ENCODE measurements at places on chromosomes 11 and 22.

GRCh38 chr11:107731941-107732688, 20.3 kb upstream of the SLN start:
- no peak overlapping the region for H3K27ac ChIP-seq
- H3K36me3 ChIP-seq, result no peaks in the 10 kb centered on the region
- peaks cover 6% of the 10 kb centered on the region for H3K27me3 ChIP-seq
- no peak for DNase-seq
- H3K4me3 ChIP-seq, result no peak overlapping the region

- H3K4me1 ChIP-seq, result no peaks in the 10 kb centered on the region
- no peak overlapping the region for H3K27ac ChIP-seq
- no peaks in the 10 kb centered on the region for H3K27me3 ChIP-seq
- no peak for DNase-seq
- H3K4me3 ChIP-seq, result no peak overlapping the region
Measured at GRCh38 chr11:42490506-42490905, 821.3 kb upstream of the API5 start.

- no peak overlapping the region for H3K4me3 ChIP-seq
- H3K36me3 ChIP-seq, result peaks cover 7% of the 10 kb centered on the region
- H3K27ac ChIP-seq, result no peak overlapping the region
- H3K4me1 ChIP-seq, result peaks cover 10% of the 10 kb centered on the region
- DNase-seq, result no peak
Measured at GRCh38 chr11:79227308-79227707, 213.5 kb downstream of the TENM4 start.

GRCh38 chr11:110156503-110156902, 63.3 kb downstream of the ZC3H12C start:
- H3K27me3 ChIP-seq, result no peaks in the 10 kb centered on the region
- no peak for DNase-seq
- no peak overlapping the region for H3K27ac ChIP-seq
- peaks cover 9% of the 10 kb centered on the region for H3K4me1 ChIP-seq

DNA sequence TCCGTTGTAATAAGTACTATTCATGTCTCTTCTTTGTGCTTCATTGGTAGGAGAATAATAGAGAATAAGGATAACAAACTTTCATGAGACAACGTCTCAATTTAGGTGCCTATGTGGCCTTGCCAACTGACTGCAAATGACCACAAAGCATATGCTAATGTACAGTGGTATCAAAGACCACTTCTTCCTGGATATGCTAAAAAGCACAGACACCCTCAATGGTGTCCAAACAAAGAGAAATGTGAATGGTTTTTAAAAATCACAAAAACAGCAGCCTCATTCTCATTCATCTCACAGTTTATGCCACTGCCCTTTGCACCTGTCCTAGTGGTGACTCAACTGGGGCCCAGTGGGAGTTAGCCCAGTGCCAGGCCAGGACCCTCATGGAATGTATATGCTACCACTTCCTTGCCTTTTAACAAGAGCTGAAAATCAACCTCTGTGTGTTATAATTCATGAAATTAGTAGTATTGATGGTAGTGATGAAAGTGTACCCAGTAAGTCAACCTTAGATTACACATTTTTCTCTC, 65.2 kb upstream of the MTMR2 start:
- peaks cover 9% of the 10 kb centered on the region for H3K4me1 ChIP-seq
- H3K27ac ChIP-seq, result no peak overlapping the region
- no peaks in the 10 kb centered on the region for H3K27me3 ChIP-seq
- H3K36me3 ChIP-seq, result peaks cover 13% of the 10 kb centered on the region
- no peak for DNase-seq

- DNase-seq, result no peak
- H3K27me3 ChIP-seq, result no peaks in the 10 kb centered on the region
- H3K4me1 ChIP-seq, result no peaks in the 10 kb centered on the region
- no peak overlapping the region for H3K4me3 ChIP-seq
- H3K27ac ChIP-seq, result no peak overlapping the region
Measured at GRCh38 chr11:5368502-5369043, 15.0 kb upstream of the OR51M1 start.

GRCh38 chr11:33264926-33265325, 7.7 kb downstream of the HIPK3 start:
- H3K4me3 ChIP-seq, result no peak overlapping the region
- no peaks in the 10 kb centered on the region for H3K36me3 ChIP-seq
- H3K4me1 ChIP-seq, result peaks cover 24% of the 10 kb centered on the region
- no peaks in the 10 kb centered on the region for H3K27me3 ChIP-seq
- no peak overlapping the region for H3K27ac ChIP-seq

DNA sequence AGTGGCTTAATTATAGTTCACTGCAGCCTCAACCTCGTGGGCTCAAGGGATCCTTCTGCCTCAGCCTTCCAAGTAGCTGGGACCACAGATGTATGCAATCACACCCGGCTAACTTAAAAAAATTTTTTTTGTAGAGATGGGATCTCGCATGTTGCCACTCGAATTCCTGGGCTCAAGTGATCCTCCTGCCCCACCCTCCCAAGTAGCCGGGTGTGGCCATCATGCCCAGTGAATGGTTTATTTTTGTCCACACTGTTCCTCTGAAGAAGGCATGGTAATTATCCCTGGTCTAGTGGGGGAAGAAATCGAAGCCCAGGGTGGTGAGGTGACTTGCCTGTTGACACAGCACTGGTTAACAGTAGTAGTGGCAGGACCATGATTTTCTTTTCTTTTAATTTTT, 1.9 kb downstream of the SAC3D1 start:
- DNase-seq, result no peak
- peaks cover 10% of the 10 kb centered on the region for H3K36me3 ChIP-seq
- H3K27me3 ChIP-seq, result no peaks in the 10 kb centered on the region
- peak overlapping the region; percentile 85 for H3K4me3 ChIP-seq
- H3K4me1 ChIP-seq, result peaks cover 1% of the 10 kb centered on the region

DNA sequence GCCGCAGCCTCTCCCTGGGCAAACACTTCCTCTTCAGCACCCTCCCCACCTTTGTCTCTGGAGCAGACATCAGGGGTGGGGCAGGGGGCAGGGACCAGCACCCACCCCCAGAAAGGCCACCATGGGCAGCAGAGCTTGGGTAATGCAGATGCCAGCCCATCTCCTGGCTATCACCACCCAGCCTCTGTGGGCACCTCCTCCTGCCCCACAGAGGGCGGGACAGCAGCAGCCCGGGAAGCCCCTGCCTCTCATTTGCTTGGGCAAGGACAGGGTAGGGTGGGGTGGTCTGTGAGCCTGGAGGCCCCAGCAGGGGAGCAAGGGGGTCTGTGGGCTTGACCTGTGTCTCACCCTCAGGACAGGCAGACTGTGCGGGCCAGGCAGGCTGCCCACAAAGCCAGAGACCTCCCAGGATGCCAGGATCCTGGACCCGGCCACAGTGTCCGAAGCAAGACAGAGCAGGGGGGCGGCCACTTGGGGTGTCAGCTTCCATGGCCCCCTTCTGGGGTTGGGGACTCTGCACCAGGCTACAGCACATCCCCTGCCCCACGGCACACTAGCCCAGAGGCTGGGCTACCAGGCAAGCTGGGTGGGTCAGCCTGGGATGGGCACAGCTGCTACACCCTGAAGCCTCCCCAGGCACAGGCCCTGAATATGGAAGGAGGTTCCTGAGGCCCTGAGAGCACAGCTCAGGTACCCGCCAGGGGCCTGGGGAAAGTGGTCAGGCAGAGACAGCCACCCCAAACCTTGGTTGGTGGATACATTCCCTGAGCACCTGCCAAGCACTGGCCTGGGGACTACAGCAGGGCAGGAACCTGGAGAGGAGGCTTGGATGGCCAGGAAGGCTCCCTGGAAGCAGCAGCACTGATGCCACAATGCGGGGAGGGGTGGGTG, 4.5 kb downstream of the RNH1 start:
- DNase-seq, result no peak
- H3K27ac ChIP-seq, result no peak overlapping the region
- peaks cover 4% of the 10 kb centered on the region for H3K4me1 ChIP-seq
- H3K36me3 ChIP-seq, result peaks cover 9% of the 10 kb centered on the region
- H3K27me3 ChIP-seq, result no peaks in the 10 kb centered on the region

GRCh38 chr11:110613197-110613918, 98.9 kb downstream of the ARHGAP20 start:
- no peak overlapping the region for H3K4me3 ChIP-seq
- H3K4me1 ChIP-seq, result no peaks in the 10 kb centered on the region
- DNase-seq, result no peak
- H3K36me3 ChIP-seq, result no peaks in the 10 kb centered on the region

GRCh38 chr22:25070956-25071355, 118.4 kb downstream of the KIAA1671 start:
- no peaks in the 10 kb centered on the region for H3K27me3 ChIP-seq
- no peak for DNase-seq
- no peak overlapping the region for H3K27ac ChIP-seq
- peaks cover 2% of the 10 kb centered on the region for H3K4me1 ChIP-seq
- H3K4me3 ChIP-seq, result no peak overlapping the region
- peaks cover 4% of the 10 kb centered on the region for H3K36me3 ChIP-seq

DNA sequence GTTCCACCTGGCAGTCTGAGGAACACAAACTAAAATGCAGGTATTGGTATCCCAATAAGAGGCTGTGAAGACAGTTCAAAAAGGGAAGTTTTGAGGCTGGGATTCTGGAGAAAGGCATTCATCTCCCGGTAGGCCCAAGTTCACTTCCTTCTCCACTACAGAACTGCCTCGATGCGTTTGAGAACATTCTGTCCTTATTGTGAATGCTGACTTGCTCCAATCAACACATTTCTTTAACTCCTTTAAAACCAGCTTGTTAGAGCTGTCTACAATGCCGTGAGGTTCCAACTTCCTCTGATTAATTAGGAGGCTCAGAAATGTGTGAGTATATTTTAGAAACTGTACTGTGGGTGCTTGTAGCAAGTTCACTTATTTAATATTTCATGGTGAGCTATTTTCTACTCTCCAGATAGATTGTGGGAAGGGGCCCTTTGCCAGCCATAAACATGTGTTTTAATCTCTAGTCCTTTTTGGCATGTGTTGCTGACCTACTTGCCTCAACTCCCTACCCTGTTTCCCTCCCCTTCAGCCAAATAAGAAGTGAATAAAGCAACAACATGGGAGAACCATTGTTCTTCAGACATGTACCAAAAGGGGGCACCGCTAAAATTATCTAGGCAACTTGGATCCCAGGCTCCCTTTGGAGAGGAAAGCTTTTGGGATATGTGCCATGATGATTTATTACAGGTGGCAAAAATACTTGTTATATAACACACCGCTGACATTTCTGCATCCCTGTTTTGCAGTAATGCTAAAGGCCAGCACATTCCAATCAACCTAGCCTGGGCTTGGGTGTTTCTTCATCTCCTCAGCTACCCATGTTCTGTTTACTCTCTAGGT, 245.6 kb downstream of the BLID start:
- peak overlapping the region; percentile 54 for H3K27ac ChIP-seq
- no peak for DNase-seq
- no peaks in the 10 kb centered on the region for H3K36me3 ChIP-seq
- peaks cover 14% of the 10 kb centered on the region for H3K4me1 ChIP-seq

DNA sequence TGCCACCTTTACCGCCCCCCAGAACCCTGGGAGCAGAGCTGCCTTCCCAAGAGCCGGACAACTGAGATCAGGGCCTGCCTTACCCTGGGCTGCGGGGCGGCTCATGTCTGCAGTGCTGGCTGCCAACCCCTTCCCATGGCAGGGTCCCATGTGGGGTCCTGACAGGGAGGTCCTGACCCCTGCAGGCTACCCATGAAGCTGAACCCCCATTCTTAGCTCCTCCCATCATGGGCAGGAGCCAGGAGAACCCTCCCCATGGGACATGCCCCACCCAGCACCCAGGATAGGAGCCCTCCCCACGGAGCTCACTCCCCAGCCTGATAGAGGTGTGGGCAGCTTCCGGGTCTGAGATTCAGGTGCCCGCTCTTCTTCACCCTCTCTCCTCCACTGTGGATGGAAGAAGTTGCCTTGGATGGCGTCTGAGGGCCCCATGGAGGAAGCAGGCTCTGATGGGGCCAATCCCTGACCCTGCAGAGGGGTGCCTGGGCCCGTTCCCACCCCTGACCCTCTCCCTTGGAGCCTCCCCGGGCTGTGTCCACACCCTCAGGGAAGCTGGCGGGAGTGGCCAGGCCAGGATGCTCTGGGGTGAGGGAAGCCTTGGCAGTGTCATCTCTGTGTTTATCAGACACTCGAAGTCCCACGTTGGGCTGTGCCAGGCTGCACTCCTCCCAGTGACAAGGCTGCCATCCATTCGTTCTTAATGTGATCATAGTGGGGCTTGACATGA, 1508.2 kb downstream of the BRD1 start:
- no peak overlapping the region for H3K4me3 ChIP-seq
- H3K27me3 ChIP-seq, result peaks cover 64% of the 10 kb centered on the region
- H3K27ac ChIP-seq, result no peak overlapping the region
- H3K4me1 ChIP-seq, result peaks cover 1% of the 10 kb centered on the region
- DNase-seq, result no peak

- H3K4me1 ChIP-seq, result peaks cover 61% of the 10 kb centered on the region
- H3K4me3 ChIP-seq, result no peak overlapping the region
- H3K36me3 ChIP-seq, result no peaks in the 10 kb centered on the region
Measured at GRCh38 chr11:12359761-12360160, 17.6 kb upstream of the PARVA start.

- peak overlapping the region; percentile 47 for H3K27ac ChIP-seq
- peaks cover 1% of the 10 kb centered on the region for H3K36me3 ChIP-seq
- H3K4me1 ChIP-seq, result peaks cover 30% of the 10 kb centered on the region
- H3K27me3 ChIP-seq, result no peaks in the 10 kb centered on the region
Measured at GRCh38 chr11:96314326-96315020, 28.5 kb downstream of the MAML2 start.

DNA sequence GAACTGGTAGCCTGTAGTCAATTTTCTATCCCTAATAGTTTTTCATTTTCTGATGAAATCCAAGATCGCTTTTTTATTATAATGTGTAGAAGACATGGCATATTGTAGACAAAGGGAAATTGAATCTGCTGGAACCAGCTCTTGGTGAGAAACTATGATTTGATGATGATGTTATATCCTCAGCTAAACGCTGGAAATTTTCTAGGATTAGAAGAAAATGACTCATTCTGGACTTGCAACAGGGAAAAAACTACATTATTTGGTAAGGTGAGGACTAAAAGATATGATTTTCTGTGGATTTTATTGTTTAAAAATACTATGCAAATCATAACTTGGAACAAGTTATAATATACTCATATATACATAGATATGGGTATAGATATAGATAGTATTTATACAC, 14.1 kb upstream of the PGM2L1 start:
- H3K4me3 ChIP-seq, result no peak overlapping the region
- no peak for DNase-seq
- no peak overlapping the region for H3K27ac ChIP-seq
- no peaks in the 10 kb centered on the region for H3K36me3 ChIP-seq
- peaks cover 6% of the 10 kb centered on the region for H3K4me1 ChIP-seq
- H3K27me3 ChIP-seq, result no peaks in the 10 kb centered on the region

- peaks cover 15% of the 10 kb centered on the region for H3K36me3 ChIP-seq
- no peaks in the 10 kb centered on the region for H3K4me1 ChIP-seq
- no peak overlapping the region for H3K27ac ChIP-seq
- H3K27me3 ChIP-seq, result no peaks in the 10 kb centered on the region
- no peak overlapping the region for H3K4me3 ChIP-seq
Measured at GRCh38 chr11:46642627-46643335, 25.4 kb downstream of the ATG13 start.

- H3K36me3 ChIP-seq, result no peaks in the 10 kb centered on the region
- H3K27me3 ChIP-seq, result peaks cover 7% of the 10 kb centered on the region
- H3K27ac ChIP-seq, result no peak overlapping the region
- peaks cover 2% of the 10 kb centered on the region for H3K4me1 ChIP-seq
- no peak overlapping the region for H3K4me3 ChIP-seq
Measured at GRCh38 chr22:39094717-39095389, 2.2 kb upstream of the APOBEC3H start.

- peaks cover 9% of the 10 kb centered on the region for H3K27me3 ChIP-seq
- peaks cover 6% of the 10 kb centered on the region for H3K36me3 ChIP-seq
Measured at GRCh38 chr11:65811764-65812475, 21.8 kb upstream of the SNX32 start.
